ENCODE measurements at places on chromosomes 12 and 14. TPM values are rescaled to one million over a fixed set of nuclear protein-coding genes. Genes with fewer than 3 reads are reported as not detected.

DNA sequence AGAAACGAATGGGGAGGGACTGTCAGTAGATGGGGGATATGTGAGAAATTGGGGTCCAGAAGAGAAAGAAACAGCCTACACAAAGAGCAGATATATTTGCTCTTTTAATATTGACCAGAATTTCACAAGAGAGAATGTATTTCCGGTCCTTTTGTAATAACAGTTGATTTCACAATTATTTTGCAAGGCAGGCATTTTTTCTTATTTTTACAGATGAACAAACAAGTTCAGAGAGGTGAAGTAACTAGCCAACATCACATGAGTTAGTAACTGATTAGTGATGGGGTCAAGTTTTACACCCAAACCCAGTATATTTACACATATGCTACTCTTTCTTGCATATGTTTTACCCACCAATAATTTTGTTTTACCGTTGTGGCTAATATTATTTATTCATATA lies 188.2 kb downstream of the NAV3 start:
- DNase-seq = no peak

DNA sequence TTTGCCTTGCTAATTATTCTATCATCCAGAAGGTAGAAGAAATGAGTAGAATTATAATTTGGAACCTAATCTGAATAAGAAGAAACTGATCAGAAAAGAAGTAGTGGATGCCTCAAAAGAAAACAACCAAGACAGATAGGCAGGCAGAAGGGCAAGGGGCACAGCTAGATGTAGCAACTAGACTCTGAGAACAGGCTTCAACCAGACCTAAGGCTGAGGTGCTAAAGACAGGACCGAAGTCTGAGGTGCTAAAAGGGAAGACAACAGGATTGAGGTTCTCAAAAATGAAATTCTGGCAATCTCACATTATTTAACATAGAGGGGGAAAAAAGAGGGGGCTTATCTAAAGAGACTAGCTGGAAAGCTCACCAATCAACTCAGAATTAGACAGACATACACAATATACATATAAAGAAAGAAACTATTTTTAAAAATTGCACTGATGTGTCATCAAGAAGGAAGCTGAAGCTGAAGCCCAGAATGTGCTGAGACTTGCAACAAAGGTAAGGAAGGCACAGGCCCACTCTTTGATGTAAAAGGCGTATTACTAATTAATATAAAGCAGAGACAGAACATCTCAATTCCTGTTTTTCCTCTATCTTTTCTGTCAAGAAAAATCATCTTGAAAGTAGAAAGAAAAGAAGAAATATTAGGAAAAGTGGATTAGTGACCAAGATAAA lies 43.8 kb upstream of the CSRNP2 start:
- no peak for DNase-seq

- peak; percentile 44 for DNase-seq
These were observed 334.0 kb downstream of the BTG1 start for GRCh38 chr12:91811481-91812287.

DNA sequence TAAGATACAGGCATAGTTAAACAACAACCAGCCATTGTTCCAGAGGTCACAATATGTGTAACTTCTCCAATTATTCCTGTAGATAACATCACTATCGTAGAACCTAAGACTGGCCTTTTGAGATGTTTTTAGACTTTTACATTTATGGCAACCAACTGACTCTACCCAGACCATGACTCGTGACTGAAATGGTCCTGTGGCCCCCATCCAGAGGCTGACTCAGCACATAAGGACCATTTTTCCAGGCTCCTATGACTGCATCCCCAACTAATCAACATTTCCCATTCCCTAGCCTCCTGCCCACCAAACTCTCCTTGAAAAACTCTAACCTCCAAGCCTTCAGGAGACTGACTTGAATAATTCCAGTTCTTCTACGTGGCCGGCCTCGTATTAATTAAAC lies 52.6 kb upstream of the NID2 start:
- no peak for DNase-seq

DNA sequence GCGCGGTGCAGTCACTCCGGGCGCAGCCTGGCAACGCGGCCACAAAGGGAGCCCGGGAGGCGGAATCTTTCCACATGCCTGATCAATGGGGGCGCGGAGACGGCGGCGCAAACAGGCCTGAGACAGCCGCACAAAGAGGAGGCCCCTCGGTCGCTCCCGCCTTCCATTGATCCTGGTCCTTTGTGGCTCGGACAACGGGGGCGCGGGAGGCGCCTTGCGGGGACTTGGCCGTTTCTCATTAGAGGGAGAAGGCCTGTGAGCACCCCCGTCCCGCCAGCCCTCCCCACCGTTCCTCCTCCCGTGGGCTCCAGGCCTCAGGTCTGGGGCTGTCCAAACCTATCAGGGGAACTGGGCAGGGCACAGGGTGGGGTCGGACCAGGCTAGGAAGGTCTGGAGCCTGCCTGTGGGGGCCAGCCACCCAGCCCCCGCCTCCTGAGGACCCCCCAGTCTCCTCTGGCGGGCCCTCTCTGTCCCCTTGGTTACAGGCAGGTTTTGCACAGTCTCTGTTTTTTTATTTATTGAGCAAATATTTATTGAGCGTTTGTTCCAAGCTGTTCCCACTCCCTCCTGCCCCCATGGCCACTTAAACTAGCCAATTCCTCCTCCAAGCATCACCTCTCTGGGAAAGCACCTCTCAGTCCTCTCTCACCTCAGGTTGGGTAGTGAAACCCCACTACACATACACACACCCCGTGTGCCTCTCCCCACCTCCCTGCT lies 29.0 kb upstream of the MSI1 start:
- DNase-seq = no peak

DNA sequence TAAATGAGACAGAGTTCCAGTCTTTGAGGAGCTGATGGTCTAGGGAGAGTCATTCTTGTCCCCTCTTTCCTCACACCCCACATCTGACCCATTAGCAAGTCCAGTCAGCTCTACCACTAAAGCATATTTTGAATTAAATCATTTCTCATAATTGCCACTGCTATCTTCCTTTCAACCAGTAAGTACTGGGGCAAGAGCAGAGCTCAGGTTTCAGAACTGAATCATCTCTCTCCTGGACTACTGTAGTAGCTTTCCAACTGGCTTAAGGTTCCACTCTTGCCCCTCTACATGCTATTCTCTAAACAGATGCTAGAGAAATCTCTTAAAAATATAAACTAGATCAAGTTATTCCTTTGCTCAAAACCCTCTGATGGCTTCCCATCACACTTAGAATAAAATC lies 218.3 kb downstream of the TTC6 start:
- DNase-seq = no peak

FGD4 gene
- 0.91 TPM for total RNA-seq

P2RX2 gene
- not detected for total RNA-seq

CYP27B1 gene
- 1.7 TPM for total RNA-seq

AMDHD1 gene
- 0.47 TPM for total RNA-seq

All from T-helper 17 cell (primary cell).